ENCODE measurements at places on chromosomes 5 and 9. TPM values are rescaled to one million over a fixed set of nuclear protein-coding genes. Genes with fewer than 3 reads are reported as not detected.

- H3K36me3 ChIP-seq = no peaks in the 10 kb centered on the region
- H3K27me3 ChIP-seq = no peaks in the 10 kb centered on the region
- no peak for DNase-seq
- peaks cover 4% of the 10 kb centered on the region for H3K4me1 ChIP-seq
- no peak overlapping the region for H3K4me3 ChIP-seq
These were observed 380.3 kb downstream of the GADD45G start for GRCh38 chr9:89985068-89985467.

DNA sequence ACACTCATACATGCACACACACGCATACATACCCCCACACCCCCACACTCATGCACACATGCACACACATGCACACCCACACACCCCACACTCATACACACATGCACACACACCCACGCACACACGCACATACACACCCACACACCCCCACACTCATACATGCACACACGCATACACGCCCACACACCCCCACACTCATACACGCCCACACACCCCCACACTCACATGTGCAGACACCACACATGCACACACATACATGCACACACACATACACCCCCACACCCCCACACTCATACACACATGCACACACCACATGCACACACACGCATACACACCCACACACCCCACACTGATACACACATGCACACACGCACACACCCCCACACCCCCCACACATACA, 118.3 kb downstream of the COL5A1 start:
- H3K27ac ChIP-seq = no peak overlapping the region
- H3K4me1 ChIP-seq = no peaks in the 10 kb centered on the region
- H3K4me3 ChIP-seq = no peak overlapping the region
- peaks cover 13% of the 10 kb centered on the region for H3K36me3 ChIP-seq
- H3K27me3 ChIP-seq = no peaks in the 10 kb centered on the region

DNA sequence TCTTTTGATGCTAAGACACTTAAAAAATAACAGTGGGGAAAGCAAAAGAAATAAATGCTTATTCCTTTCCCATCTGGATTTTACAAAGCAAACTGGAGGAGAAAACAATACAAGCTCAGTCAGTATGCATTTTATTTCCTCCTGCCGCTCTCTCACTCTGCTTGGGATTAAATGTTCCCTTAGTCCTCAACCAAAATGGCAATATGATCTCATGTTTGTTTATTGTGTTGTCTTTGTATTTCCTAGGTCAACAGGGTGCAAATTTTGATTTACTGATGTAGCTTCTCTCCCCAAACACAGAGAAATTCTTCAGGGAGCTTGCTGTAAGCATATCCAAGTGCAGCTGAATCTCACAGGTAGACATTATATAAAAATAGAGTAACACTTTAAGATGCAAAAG, 92.1 kb upstream of the ERBIN start:
- DNase-seq = no peak
- no peaks in the 10 kb centered on the region for H3K27me3 ChIP-seq
- no peak overlapping the region for H3K4me3 ChIP-seq
- H3K4me1 ChIP-seq = no peaks in the 10 kb centered on the region
- H3K27ac ChIP-seq = no peak overlapping the region
- no peaks in the 10 kb centered on the region for H3K36me3 ChIP-seq

DNA sequence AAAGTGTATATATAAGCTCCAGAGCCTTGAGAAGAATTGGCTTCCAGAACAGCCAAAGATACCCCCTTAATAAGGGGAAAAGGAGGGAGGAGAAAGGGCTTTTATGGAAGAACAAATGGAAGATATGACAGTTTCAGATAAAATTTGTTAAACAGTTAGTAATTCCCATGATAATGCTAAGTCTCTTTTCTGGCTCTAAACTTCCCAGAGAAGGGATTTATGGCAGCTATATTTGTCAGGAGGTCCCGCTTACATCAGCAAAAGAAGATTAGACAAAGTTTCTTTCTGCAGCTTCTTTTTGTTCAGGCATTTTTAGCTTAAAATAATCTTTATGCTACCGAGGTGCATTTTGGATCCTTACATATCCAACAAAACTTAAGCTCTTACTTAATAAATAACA, 14.3 kb upstream of the SLC36A3 start:
- no peaks in the 10 kb centered on the region for H3K36me3 ChIP-seq
- no peak overlapping the region for H3K27ac ChIP-seq
- no peak for DNase-seq
- H3K4me3 ChIP-seq = no peak overlapping the region

- no peak for DNase-seq
- H3K4me1 ChIP-seq = peaks cover 4% of the 10 kb centered on the region
- peak overlapping the region; percentile 20 for H3K27ac ChIP-seq
- no peaks in the 10 kb centered on the region for H3K36me3 ChIP-seq
These were observed 280.1 kb downstream of the MAST4 start for GRCh38 chr5:66876266-66876807.

DNA sequence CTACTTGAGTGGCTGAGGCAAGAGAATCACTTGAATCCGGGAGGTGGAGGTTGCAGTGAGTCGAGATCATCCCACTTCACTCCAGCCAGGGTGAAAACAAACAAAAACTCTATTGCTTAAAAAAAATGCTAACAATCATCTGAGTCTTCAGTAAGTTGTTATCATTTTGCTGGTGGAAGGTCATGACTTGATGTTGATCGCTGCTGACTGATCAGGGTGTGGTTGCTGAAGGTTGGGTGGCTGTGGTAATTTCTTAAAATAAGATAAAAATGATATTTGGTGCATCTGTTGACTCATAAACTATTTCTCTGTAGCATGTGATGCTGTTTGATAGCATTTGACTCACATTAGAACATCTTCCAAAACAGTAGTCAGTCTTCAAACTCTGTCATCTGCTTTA, 349.4 kb upstream of the PAPPA start:
- H3K4me3 ChIP-seq = no peak overlapping the region
- no peaks in the 10 kb centered on the region for H3K36me3 ChIP-seq
- H3K27me3 ChIP-seq = no peaks in the 10 kb centered on the region
- H3K4me1 ChIP-seq = no peaks in the 10 kb centered on the region
- H3K27ac ChIP-seq = no peak overlapping the region

GRCh38 chr5:143705381-143705780, 106.6 kb upstream of the HMHB1 start:
- H3K27ac ChIP-seq = no peak overlapping the region
- H3K27me3 ChIP-seq = no peaks in the 10 kb centered on the region
- H3K36me3 ChIP-seq = no peaks in the 10 kb centered on the region

DNA sequence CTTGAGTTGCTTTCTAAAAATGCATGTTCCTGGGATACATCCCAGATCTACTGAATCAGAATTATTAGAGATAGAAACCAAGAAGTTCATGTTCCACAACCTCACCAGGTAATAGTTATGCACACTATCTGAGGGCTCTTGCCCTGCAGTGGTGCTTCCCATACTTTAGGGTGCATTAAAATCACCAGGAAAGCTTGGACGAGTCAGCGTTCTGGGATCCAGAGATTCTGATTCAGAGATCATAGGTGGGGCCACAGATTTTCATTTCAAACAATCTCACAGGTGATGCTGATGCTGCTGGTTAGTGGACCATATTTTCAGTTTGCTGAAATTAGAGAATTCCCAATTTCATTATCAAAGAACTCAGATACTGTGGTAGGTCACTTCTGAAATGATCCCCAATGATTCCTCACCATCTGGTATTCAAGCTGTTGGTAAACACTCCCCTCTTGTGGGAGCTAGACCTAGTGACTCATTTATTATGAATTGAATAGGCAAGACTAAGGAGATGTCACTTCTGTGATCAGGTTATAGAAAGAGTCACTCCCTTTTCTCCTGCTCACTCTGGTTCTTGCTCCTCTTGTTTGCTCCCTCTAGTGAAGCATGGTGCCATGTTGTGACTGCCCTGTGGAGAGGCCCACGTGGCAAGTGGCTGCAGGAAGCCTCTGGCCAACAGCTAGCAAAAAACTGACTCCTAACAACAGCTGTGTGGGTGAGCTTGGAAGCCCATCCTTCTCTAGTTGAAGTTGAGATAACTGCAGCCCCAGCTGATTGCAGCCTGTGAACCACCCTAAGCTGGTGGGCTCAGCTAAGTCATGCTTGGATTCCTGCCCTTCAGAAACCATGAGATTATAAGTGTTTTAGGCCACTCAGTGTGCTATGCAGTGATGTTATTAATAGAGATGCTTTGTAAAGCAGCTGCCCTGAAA, 59.8 kb downstream of the SH3TC2 start:
- no peak overlapping the region for H3K27ac ChIP-seq
- no peak overlapping the region for H3K4me3 ChIP-seq
- no peak for DNase-seq
- no peaks in the 10 kb centered on the region for H3K36me3 ChIP-seq

- H3K27me3 ChIP-seq = no peaks in the 10 kb centered on the region
- no peak for DNase-seq
- no peak overlapping the region for H3K4me3 ChIP-seq
- peaks cover 28% of the 10 kb centered on the region for H3K4me1 ChIP-seq
- H3K36me3 ChIP-seq = no peaks in the 10 kb centered on the region
These were observed 137.8 kb upstream of the ANKH start for GRCh38 chr5:15009420-15009819.

PCDHA9 gene
- not detected for total RNA-seq

OR1K1 gene
- not detected for total RNA-seq

SH3PXD2B gene
- 8.4 TPM for total RNA-seq

TMEFF1 gene
- 0.53 TPM for total RNA-seq

LTC4S gene
- 5.2 TPM for total RNA-seq

TRIM14 gene
- 18.4 TPM for total RNA-seq

IL9 gene
- total RNA-seq = not detected

SLC6A19 gene
- not detected for total RNA-seq

TMOD1 gene
- total RNA-seq = 106 TPM
